ENCODE measurements at places on chromosomes 5 and 9. TPM values are rescaled to one million over a fixed set of nuclear protein-coding genes. Genes with fewer than 3 reads are reported as not detected.
A peak's percentile ranks its signal among the peaks of the same experiment; 100 is the strongest.

- DNase-seq: no peak
These were observed 21.3 kb downstream of the PPP2CA start for GRCh38 chr5:134204575-134204974.

DNA sequence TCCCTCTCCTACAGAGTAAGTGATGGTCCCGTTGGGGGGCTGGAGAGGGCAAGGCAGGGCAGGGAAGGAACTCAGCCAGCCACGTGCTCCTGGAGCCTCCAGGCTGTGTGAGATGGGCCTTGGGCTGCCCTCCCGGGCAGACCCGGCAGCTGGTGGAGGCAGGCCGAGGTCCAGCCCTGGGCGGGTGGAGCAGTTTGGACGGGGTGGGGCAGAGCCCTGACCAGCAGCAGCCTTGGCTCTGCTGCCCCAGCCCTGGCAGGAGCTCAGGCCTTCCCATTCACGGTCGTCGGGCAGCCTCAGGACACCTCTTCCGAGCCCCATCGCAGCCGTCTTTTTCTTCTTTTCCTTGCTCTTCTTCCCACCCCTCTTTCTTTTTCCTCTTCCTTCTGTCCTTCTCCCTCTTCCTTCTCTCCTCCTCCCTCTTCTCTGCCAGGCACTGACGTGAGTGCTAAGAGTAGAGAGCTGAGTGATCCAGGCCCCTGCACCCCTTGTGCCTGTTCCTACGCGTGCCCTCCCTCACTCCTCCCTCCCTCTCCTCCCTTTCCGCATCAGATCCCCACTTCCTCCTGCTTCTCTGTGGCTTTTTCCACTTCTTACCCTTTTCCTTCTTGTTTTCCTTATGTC is 42.8 kb downstream of the AMBP start:
- no peak for DNase-seq

DNA sequence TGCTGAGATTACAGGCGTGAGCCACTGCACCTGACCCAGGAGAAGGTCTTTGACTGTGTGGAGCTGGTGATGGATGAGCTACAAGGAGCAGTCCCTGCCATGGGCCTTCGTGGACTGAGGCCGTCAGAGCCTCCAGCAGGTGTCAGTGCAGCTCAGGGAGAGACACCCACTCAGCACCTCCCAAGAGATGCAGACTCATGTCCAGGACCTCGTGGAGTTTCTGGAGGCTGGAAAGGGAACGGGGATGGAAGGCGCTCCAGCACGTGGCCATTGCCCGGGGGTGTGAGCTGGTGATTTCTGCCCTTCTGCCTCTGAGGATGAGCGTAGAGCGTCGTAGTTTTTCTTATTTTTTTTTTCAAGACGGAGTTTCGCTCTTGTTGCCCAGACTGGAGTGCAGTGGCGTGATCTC is 9.5 kb downstream of the TOR4A start:
- peak; percentile 68 for DNase-seq

GRCh38 chr9:72365525-72366256 is 683 bp upstream of the ZFAND5 start:
- DNase-seq: peak; percentile 92

- DNase-seq: no peak
These were observed 9.7 kb upstream of the GPBP1 start for GRCh38 chr5:57164124-57164523.

DNA sequence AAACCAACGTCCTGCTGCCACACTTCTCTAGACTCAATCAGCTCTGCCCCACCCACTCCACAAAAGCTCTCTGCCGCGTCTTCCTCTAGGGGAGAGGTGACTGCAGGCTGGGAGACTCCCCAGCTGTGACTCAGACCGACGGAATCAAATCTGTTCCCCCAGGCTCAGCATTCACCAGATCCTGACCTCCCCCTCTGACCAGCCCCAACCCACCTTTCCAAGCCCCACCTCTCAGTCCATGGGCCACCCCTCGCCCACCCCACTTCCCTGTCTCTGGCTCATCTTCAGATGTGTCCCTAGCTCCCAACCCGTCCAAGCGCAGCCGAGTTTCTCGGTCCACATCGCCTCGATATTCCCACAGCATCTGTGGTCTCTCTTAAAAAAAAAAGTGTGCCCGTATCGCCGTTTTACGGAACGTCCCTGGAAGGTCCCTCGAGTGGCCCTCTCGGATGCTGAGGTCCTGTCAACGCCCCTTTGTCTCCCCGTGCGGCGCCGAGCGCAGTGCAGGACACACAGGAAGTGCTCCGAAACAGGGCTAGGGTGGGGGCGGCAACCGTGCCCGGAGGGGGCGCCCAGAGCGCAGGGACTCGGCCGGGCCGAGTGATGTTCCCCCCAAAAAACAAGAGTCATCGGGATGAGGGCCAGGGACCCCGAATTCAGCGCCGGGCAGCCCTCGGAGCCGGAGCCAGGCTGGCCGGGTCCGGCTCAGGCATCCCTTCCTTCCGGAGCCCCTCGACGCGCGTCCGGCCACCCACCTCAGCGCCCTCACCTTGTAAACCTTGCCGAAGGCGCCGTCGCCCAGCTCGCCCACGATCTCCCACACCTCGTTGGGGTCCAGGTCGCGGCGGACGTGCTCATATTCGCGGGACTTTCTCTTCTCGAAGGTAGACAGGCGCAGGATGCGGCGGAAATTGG is 649 bp downstream of the STK10 start:
- DNase-seq: peak; percentile 84

DNA sequence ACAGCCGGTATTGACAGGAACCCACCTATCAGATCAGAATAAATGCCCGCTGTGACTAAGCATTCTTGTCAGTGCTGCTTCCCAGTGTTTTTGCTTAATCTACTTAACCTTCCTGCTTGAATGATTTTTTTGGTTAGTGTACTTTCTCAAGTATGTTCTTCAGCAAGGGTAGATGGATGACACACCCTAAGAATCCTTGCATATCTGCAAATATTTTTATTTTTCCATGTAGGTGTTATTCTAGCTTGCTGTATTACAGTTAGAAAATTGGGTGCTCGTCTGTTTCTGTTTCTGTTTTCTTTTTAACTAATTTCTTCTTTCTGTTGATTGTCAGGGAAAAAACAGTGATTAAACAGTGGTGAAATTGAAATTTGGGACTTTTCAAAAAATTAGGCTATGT is 64.5 kb downstream of the SEC61B start:
- DNase-seq: no peak

- DNase-seq: no peak
These were observed 66.7 kb downstream of the WDR41 start for GRCh38 chr5:77425420-77425819.

DNA sequence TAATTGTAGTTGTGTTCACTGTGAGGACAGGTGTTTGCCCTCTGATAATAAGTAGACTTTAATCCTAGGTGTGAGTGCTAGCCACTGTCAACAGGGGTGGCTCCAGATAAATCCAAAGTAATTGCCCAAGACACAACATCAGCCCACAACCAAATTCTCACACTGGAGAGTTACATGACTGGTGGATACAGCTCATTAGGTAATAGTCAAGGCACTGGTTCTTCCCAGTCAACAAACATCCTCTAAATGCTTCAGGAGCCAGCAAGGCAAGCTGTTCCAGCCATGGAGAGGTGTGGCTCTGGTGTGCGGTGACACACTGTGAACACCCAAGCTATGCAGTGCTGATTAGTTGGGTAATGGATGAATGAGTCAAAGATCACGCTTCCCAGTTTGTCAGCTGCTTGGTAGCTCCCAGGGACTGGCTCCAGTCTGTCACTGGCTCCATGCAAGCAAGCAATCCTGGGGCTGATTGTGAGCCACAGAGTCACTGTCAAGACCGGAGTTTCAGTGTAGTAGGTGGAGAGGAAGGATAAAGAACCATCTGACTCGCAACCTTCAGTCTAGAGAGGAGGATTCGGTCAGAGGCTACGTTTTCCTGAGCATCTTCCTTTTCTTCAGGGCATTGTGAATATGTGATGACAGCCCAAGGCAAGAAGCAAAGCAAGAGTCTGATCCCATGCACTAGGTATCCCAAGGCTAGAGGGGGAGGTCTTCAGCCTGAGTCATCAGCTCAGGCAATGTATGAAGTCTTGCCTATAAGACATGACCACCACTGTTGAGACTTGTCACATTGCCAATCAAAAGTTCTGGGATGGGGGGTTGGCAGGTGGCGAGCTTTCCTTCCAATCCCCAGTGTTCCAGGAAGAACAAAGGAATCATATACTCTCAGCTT is 63.1 kb downstream of the UGCG start:
- peak; percentile 68 for DNase-seq

- no peak for DNase-seq
These were observed 41.6 kb upstream of the TMEM215 start for GRCh38 chr9:32741706-32742105.

DNA sequence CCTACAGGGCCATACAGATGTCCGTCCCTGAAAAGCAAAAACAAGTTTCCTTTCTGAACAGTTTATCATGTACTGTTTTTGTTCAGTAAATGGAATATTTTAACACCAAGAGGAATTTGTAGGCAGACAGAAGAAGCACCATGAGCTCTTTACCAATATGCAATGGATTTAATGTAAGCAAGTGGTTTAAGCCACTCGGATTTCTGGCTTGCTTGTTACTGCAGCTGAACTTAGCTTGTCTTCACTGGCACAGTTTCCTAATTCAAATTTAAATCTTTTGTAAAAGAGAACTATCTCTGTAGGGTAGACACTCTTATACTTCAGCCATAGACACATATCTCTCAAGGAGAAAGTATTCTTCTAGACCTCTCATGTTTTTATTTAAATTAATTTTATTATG is 12.7 kb upstream of the EBF1 start:
- DNase-seq: no peak

DNA sequence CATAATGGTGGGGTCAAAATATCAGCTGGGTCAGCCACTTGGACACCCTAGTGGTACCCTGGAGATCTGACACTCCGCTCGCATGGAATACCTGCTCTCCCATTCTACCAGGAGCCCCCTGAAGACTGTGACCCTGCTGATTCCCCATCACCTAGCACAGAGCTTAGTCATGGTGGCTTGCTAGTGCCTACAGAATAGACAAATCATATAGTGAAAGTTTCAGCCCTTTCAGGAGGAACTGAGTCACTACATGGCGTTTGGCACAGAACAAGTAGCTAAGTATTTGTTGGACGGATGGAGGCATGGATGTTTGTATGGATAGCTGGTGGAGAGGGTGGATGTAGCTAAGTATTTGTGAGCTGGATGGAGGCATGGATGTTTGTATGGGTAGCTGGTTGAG is 65.3 kb downstream of the LMX1B start:
- DNase-seq: no peak

GRCh38 chr5:7393921-7394799 is 1.8 kb upstream of the ADCY2 start:
- DNase-seq: no peak

DNA sequence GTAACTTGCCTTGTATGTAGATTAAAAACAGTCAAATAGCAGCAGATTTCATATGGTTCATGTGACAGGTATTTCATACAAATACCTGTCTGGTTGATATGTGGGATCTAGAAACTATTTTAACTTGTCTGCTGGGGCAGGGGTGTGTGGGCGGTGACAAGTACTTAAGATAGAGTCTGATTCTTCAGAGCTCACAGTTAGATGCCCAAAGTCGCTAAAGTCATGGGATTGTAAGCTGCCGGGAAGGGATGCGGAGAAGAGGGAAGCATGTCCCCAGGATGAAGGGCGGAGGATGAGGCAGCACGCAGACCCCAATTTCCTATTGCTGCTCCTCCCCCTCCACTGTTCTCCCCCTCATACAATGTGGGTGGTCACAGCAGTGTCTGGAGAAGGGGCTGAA is 13.3 kb downstream of the ANXA6 start:
- DNase-seq: no peak

DNA sequence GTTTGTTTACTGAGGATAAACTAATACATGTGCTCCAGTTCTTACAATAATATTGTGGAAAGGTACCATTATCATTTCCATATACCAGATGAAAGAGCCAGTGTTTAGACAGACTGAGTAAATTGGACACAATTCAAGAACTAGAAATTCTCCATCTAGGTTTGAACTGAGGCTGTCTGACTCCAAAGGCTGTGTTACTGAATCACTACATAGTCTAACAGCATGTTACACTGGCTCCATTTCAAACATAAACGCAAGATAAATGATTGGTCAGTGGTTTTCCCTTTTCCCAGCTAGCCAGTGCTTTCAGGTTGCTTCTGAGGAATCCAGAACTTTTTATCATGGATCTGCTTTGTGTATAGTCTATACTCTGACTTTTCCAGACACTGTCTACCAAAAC is 8.1 kb downstream of the SPDL1 start:
- DNase-seq: no peak

GRCh38 chr5:117652958-117653280 is 1078.3 kb upstream of the SEMA6A start:
- DNase-seq: no peak

DNA sequence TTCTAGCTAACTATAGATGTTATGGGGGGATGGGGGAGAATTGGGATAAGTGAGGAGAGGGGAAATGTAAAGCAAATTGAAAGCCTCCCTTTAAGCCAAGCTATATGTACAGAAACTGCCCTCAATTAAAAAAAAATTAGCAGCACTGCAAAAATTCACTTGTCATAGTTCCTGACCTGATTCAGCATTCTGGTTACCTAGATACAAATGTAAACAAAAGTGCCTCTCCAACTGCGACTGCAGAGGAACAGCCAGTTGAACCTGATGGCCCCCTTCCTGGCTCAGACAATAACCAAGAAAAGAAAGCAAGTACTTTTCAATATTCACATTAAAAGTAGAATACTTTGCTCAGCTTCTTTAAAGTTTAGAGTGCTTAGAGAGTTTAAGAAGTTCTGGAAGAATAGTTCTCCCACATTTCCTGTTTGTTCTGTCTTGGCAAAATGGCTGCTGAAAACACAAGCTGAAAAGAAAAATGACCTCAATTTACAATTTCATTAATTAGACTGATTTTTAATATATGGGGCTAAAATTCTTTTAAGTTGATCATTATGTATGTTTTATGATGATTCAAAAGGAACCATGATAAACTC is 1.5 kb downstream of the FAM81B start:
- DNase-seq: no peak

DNA sequence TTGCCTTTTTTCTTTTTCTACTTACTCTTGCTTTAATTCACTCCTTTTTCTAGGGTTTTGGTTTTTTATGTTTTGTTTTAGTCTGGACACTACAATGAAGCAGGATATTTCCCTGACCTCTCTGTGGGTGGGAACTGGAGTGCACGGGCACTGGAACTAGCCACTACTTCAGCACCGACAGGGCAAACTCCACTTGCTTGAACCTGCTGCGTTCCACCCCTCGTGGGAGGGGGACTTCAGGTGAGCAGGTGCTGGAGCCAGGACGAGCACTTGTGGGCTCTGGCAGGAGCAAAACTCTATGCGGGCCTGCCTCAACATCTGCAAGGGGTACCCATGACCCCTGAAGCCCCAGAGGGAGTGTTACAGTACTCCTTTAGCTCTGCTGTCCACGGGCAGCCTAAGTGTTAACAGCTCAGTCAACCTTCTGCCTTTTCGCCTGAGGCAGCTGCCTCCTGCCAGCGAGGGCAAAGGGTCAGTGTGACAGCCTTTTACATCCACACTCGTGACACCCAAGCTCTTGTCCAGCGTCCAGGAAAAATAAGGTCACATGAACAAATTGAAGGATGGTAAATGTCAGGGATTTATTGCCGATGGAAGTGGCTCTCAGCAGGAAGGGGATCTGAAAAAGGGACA is 144.1 kb upstream of the NFIL3 start:
- DNase-seq: no peak

PLPP7 gene
- 1.5 TPM for total RNA-seq

NPDC1 gene
- total RNA-seq: 152 TPM

SLC6A18 gene
- not detected for total RNA-seq

TLR4 gene
- total RNA-seq: 45.9 TPM

FOXD4 gene
- 0.75 TPM for total RNA-seq

Measured in upper lobe of right lung (tissue), 1 donor.